Cerebellar nuclear complex (tissue), 1 donor: ENCODE measurements at places on chromosomes 7 and 10.

DNA sequence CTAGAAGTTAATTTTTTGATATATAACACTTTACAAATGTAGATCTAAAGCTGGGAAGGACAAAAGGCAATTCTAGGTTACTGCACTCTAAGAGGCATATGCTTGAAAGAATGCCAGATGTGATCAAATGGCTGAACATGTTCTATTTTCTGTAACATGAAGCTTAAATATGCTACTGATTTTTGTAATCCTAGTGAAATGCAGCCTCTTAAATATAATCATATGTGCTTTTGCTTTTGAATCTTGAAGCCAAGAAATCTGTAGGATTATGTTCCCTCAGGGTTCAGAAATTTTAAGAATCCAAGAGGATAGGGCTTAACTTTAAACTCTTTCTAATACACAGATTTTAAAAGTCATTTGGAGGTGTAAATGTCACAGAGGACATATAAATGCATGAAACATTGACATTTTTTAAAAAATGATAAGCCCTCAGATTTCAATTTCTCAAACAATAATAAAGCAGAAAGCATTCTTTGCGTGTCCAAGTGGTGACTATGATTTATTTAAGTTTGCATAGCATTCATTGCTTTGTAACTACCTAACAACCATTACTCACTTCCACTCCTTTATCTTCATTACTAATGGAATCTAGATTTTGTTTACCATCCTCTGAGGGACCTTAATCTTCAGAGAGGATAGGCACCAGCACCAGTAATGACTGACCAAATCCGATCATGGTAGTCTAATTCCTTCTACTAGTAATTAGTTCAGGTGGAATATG, 170.4 kb downstream of the MAGI2 start:
- DNase-seq = no peak

DNA sequence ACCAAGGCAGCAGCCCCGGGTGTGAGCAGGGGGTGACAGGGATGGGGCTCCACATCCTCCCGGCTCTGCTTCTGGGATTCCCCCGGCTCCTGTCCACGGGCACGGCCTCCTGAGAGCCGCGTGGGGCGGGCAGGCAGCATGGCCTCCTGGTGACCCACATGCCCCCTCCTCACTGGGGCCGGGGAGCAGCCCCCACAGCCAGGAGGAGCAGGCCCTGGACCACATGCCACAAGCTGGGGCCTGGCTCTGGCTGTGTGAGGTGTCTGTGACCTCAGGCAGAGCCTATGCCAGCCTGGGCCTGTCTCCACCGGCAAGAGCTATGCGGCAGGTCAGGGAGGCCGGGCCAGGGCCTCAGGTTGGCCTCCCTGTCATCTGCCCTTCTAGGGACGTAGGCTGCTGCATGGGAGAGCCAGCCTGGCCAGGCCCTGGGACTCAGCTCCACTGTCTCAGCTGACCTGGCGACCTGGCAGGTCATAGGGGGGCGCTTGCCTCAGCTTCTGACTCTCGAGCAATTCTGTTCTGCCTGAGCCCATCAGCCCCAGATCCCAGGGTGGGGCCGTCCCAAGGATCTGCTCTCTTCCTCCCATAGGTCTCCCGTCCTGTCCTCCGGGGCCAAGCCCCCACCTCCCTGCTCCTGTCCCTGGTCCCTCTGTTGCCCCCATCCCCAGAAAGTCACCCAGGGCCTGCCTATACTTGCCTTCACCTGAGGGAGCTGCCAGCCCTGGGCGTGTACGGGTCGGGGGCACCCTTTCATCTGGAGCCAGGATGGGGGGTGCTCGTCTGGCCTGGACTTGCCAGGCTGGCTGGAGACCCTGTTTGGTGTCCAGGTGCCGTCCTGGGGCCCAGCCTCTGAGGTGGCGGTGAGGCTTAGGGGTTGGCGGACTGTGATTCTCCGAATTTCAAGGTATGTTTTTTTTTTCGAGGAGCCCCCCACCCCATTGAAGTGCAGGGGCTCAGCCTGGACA, 3.9 kb upstream of the TMEM184A start:
- no peak for DNase-seq

GRCh38 chr10:96688789-96689188, 31.5 kb downstream of the PIK3AP1 start:
- no peak for DNase-seq

GRCh38 chr10:121260377-121260776, 337.9 kb downstream of the FGFR2 start:
- no peak for DNase-seq

DNA sequence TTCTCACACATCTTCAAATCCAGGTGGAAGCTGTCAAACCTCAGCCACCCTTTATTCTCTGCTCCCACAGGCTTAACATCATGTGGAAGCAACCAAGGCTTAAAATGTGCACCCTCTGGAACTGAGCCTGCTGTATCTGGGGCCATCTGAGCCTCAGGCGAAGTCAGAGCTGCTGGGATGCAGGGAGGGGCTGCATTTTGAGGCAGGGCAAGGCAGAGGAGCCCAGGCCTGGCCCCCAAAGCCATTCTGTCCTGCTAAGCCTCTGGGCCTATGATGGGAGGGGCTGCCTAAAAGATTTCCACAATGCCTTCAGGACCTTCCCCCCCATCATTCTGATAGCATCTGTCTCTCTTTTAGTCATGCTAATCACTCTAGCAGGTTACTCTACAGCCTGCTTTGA, 51.7 kb upstream of the COBL start:
- DNase-seq = no peak

GRCh38 chr10:12121673-12122072, 7.8 kb upstream of the SEC61A2 start:
- DNase-seq = no peak

DNA sequence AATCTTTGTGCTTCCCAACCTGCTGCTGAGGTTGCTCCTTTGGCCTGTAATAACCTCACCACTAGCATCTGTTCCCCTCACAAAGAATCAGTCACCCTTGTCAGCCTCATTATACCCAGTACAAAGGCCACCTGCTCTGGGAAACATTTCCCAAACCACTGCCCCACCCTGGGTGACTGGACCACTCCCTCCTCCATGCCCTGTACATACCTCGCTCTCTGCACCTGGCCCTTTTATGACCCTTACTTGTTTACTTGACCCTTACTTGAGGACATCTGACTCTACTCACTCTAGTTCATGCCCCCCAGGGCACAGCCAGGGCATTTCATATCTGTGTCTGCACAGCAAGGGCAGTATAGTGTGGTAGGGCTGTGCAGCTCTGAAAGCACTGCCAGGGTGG, 21.4 kb upstream of the AOC1 start:
- DNase-seq = no peak

DNA sequence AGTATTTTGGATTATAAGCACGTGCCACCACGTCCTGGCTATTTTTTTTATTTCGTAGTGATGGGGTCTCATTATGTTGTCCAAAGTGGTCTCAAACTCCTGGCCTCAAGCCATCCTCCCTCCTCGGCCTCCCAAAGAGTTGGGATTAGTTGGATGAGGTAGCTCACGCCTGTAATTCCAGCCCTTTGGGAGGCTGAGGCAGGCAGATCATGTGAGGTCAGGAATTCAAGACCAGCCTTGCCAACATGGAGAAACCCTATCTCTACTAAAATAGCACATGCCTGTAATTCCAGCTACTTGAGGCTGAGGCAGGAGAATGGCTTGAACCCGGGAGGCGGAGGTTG, 21.8 kb upstream of the YWHAG start:
- no peak for DNase-seq

DNA sequence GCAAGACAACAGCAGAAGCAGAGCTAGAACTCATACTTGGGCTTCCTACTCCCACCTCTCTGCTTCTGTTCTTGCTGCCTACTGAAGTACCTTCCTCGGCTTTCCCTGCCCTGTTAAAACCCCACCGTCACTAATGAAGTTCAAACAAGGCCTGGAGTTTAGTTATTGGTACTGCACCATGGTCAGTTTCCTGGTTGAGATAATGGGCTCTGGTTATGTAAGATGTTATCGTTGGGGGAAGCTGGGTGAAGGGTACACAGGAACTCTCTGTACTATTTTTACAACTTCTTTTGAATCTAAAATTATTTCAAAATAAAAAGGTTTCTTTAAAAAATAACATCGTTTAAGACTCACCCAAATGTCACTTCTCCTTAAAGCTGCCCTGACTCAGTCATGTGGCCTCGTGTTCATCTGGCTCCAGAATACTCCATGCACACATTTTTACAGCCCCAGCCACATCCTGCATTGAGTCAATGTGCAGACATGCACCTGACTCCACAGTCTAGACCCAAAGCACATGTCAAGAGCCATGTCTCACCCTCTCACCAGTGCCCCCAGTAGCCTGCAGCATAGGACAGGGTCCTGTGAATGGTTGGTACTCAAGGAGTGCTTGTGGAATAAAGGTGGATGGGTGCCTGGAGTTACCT, 36.9 kb upstream of the AQP1 start:
- no peak for DNase-seq

- no peak for DNase-seq
Observed at GRCh38 chr7:70787771-70788170, 344.2 kb upstream of the GALNT17 start.

- no peak for DNase-seq
Observed at GRCh38 chr7:98868450-98868849, 1.4 kb downstream of the TMEM130 start.

GRCh38 chr7:1914321-1914720, 244.2 kb downstream of the ELFN1 start:
- no peak for DNase-seq

DNA sequence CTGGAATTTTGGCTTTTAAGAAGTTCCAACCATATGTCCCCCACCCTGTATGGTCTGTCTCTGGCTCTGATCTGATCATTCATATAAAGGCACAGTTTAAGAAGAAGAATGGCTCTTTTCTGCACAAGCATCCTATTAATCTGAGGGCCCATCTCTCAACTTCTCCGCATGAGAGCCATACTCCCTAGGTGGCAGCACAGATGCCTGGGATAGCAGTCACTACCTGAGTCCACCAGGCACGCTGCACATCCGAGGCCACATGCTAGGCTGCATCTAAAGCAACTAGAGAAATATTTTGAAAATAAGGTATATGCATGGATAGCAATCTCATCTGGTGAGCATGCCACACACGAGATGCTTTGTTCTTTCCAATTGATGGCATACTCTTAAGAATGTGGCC, 565.5 kb downstream of the PARD3 start:
- no peak for DNase-seq

DNA sequence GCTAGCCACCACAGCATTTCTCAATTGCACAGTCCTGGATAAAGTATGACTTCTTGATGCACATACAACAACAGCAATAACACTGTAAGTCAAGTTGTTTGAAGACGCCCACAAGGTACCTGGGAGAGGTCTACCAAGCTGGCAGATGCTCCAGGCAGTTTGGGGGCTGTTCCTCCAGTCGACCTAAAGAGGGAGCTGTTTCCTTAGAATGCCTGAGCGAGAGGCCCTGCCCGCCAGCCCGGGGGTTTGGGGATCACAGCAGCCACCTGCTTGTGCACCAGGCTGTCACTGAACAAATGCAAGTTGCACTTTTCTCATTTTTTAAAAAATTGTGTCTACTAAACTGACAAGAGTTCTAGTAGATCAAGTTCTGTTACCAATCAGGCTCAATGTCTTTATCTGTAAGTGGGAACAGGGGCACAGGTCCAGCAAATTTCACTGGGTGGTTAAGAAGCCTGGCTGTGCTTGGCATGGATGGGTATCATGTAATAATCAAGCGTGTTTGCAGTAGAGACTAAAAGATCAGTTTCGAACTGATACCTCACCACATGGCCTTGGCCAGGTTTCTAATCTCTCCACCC, 193.8 kb upstream of the ADO start:
- no peak for DNase-seq

- no peak for DNase-seq
Observed at GRCh38 chr10:71773221-71773971, at the start of gene VSIR. VSIR (minus strand) TSS chr10:71773520; CDS start chr10:71773439, 81 bp downstream.

DNA sequence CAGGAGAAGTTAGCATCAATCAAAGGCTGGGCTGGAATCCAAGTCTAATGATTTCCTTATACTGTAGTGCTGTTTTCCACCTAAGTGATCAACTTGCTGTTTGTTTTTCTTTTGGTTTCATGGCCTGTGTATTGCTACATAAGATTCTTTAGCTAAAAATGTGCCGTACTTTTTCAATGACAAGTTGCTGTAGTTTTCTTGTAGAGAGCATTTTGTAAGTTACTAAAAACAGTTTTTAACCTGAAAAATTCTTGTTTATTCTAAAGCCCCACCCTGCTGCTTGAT, 1.3 kb downstream of the HELLS start:
- no peak for DNase-seq

- DNase-seq = no peak
Observed at GRCh38 chr10:33521062-33521461, 186.6 kb upstream of the NRP1 start.

DNA sequence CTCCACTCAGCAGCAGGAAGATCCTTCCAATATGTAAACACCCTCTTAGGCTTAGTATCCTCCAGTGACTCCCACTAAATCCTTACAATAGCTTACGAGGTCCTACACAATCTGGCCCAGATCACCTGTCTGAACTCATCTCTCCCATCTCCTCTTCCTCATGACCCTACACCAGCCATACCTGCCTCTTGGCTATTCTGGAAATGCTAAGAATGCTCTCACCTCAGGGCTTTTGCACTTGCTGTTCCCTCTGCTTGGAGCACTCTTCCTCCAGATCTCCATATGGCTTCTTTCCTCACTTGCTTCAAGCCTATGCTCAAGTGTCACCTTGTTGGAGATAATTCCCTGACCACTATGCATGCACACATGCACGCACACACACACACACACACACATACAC, 50.8 kb upstream of the FRMD4A start:
- DNase-seq = no peak

DNA sequence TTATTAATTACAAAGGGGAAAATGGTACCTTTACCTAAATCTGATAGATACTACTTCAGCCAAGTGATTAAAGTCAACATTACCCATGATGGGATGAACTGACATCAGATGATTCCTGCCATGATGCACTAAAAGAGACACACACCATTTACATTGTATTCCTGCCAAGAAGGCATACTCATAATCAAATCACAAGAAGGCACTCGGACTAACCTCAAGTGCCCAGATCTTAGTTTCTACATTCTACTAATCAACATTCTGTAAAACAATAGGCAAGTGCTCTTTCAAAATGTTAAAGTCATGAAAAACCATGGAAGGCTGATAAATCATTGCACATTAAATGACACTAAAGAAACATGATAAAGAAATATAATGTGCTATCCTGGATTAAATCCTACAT, 44.4 kb downstream of the SLC35G1 start:
- no peak for DNase-seq

GRCh38 chr7:122423591-122423990, 119.0 kb upstream of the FEZF1 start:
- no peak for DNase-seq

DNA sequence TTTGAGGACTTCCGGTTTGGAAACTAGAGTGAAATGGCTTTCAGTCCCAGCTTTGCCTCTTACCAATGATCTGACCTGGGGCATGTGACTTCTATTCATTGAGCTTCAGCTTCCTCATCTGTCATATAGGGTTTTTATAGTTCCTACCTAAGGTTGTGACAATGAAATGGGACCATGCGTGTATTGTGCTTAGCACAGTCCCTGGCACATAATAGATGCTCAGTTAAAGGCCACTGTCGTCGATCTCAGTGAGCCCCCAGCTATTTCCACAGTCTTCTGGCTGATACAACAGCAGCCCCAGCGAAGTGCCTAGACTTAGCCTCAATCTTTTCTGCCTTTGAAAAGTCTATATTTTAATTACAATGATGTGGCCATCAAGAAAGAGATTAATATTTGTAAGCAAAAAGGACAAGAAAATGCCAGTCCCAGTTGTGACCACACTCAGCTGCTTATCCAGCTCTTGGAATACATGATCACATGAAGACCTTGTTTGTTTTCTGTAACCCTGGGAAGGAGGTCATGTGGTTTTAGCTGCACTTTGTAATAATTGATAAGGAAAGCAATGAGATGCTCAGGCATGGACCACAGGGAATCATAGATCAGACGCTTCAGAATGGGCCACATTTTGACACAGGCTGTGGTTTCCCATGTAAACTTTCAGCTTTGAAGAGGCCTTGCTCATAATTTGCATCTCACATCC, 44.6 kb downstream of the VWA2 start:
- no peak for DNase-seq
